Activated CD4-positive, CD25-positive, alpha-beta regulatory T cell treated with anti-CD3 and anti-CD28 coated beads, Interleukin-2, amount 50 U/mL, for 16 hours (primary cell): ENCODE measurements at places on chromosomes 12 and 14.

- peak; percentile 20 for DNase-seq
Observed at GRCh38 chr12:54596526-54596946, 8.1 kb upstream of the PPP1R1A start.

- no peak for DNase-seq
Observed at GRCh38 chr12:109888179-109889020, 8.1 kb upstream of the GLTP start.

GRCh38 chr12:109701064-109701463 is 12.6 kb upstream of the FAM222A start:
- no peak for DNase-seq

GRCh38 chr12:122336015-122336946 is 70.0 kb upstream of the VPS33A start:
- no peak for DNase-seq

DNA sequence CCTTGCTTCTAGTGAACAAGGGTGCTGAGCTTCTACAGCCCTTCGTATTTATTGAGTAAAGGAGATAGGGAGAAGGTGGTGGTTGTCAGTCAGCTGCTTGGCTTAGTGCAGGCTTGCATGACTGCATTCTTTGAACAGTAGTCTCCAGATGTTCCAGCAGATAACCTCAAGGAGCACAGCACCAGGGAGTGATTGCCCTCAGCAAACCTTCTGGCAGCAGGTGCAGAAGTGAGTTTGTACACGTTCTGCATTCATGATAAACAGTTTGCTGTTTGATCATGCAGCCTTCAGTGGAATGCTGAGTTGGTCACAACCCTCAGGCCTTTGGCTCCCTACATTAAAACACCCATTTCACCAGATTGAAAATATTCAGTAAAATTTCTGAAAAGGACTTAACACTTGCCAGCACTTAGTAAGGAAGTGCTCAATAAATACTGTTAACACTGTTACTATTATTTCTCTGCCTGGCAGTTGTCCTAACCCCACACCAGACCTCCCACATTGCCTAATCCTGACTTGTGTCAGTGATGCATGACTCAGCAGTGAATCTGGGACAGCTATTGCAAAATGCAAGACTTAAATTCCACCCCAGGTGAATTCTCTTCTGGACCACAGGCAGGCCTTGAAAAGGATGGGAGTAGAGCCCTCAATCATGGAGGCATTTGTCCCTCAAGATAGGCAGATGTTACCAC is 18.9 kb upstream of the CARMIL3 start:
- no peak for DNase-seq

- peak; percentile 71 for DNase-seq
Observed at GRCh38 chr12:54560374-54560858, 11.0 kb downstream of the PDE1B start.

DNA sequence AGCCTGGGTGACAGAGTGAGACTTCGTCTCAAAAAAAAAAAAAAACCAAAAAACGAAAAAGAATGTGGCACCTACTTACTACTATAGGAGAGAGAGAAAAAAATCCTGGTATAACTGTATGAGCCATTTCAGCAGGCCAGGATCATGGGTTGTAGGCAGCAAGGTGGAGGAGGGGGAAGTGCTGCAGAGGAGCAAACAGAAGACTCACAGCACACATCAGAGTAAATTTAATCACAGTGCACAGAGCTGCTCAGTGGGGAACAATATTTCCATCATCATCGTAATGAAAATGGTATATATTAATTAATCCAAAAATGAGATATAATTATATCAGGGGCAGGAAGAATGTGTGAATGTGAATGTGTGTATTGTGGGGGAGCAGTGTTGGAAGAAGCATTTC is 175.8 kb downstream of the SLC2A13 start:
- DNase-seq, result no peak

GRCh38 chr12:80709811-80710726 is 2.6 kb downstream of the MYF6 start:
- DNase-seq, result no peak

DNA sequence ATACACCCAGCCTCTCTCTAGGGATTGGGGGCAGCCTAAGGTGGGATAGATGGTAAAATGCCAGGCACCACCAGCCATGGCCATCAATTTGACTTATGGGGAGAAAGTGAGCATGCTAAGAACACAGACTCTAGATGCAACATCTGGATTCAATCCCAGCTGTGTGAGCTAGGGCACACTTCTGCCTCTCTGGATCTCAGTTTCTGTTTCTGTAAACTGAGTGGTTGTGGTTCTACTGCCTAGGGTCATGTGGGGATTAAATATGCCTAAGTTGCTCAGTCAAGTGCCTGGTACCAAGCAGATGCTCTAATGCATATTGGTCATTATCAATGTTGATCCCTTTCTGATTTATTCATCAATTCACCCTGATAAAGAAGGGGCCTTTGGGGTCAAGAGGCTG is 12.6 kb upstream of the OAS1 start:
- DNase-seq, result no peak

- no peak for DNase-seq
Observed at GRCh38 chr14:101246894-101247841, 314.1 kb upstream of the DIO3 start.
